ENCODE measurements at places on chromosomes 5 and 9.

GRCh38 chr9:78626971-78627370, 330.0 kb downstream of the PSAT1 start:
- no peak for DNase-seq

DNA sequence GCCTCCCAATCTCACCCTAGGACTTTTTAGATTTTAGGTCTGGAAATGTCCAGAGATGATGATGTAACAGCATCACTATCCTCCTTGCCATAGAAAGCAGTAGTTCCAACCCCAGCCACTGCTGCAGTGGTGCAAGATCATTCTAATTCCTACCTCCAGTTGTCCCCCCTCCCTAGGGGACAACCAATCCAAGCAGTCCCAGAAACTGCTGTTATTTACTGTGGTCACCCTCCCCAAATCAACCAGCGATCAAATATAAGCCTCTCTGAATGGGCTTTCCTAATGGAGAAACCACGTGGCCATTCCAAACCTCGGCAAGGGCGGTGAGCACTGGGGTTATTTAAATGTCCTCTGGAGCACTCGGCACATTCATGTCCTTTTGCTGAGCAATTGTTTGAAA, 159.8 kb downstream of the SLF1 start:
- DNase-seq, result no peak

GRCh38 chr5:156391139-156391538, 64.2 kb downstream of the SGCD start:
- DNase-seq, result no peak

- peak; percentile 46 for DNase-seq
Observed at GRCh38 chr5:14250084-14250695, 107.0 kb downstream of the TRIO start.

DNA sequence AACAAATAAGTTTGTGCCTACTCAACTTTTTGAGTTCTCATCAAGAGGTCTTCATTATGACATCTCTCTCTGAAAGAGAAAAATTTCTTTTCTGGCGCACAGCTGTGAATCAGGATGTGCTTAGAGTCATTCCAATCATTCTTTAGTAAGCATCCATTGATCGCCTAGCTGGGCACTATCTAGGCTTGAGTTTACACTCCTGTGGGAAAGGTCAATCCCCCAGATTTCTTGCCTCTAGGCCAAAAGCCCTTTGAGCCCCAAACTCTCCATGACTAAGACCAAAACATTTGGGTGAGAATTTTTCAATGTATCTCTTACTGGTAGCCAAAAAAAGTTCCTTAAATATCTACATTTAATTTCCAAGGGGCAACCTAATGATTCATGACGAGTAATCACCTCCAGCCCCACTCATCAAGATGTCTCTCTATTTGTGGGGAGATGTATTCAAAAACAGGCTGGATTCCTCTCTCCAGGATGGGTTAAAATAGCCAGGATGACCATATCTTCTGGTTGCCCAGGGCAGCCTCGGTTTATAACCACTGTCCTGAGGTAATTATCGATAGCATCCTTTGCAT, 101.7 kb downstream of the GNA14 start:
- no peak for DNase-seq

- DNase-seq, result no peak
Observed at GRCh38 chr9:127021664-127022363, 100.6 kb downstream of the ANGPTL2 start.

GRCh38 chr5:72498284-72498683, 8.9 kb downstream of the ZNF366 start:
- no peak for DNase-seq

GRCh38 chr5:52811067-52811749, 23.5 kb downstream of the ITGA1 start:
- DNase-seq, result no peak

GRCh38 chr9:98226516-98226915, 28.9 kb downstream of the TBC1D2 start:
- no peak for DNase-seq

GRCh38 chr9:33443464-33444154, 3.8 kb downstream of the AQP3 start:
- DNase-seq, result no peak

- no peak for DNase-seq
Observed at GRCh38 chr9:30140407-30140806, 2244.0 kb upstream of the ACO1 start.

GRCh38 chr9:33151601-33152000, 15.5 kb downstream of the B4GALT1 start:
- DNase-seq, result no peak

- no peak for DNase-seq
Observed at GRCh38 chr9:27379311-27380251, 82.6 kb upstream of the EQTN start.

GRCh38 chr9:125635888-125636287, 71.1 kb downstream of the MAPKAP1 start:
- DNase-seq, result no peak

- DNase-seq, result no peak
Observed at GRCh38 chr9:121676926-121677325, 25.5 kb downstream of the DAB2IP start.

DNA sequence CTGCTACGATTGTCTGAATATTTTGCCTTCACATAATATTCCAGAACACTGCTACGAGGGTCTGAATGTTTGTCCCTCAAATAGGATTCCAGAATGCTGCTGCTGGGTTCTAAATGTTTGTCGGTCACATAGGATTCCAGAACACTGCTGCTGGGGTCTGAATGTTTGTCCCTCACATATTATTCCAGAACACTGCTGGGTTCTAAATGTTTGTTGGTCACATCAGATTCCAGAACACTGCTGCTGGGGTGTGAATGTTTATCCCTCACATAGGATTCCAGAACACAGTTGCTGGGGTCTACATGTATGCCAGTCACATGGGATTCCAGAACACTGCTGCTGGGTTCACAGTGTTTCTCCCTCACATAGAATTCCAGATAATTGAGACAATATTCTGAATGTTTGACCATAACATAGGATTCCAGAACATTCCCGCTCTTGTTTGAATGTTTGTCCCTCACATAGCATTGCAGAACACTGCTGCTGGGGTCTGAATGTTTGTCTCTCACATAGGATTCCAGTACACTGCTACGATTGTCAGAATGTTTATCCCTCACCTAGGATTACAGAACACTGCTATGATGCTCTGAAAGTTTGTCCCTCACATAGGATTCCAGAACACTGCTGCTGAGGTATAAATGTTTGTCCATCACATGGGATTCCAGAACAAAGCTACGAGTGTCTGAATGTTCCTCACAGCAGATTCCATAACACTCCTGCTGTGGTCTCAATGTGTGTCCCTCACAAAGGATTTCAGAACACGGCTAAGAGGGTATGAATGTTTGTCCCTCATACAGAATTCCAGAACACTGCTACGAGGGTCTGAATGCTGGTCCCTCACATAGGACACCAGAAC, 201.8 kb downstream of the FOXD4L6 start:
- no peak for DNase-seq

Data from neuronal stem cell (in vitro differentiated cells).